ENCODE measurements at places on chromosomes 4 and X. TPM values are rescaled to one million over a fixed set of nuclear protein-coding genes. Genes with fewer than 3 reads are reported as not detected.
A peak's percentile ranks its signal among the peaks of the same experiment; 100 is the strongest.

The PABPC5 gene
- total RNA-seq = not detected

The CXCL1 gene
- 527 TPM for total RNA-seq

The PRR27 gene
- not detected for total RNA-seq

The ARSJ gene
- total RNA-seq = 0.95 TPM

The TLR1 gene
- total RNA-seq = 3.6 TPM

The TSPAN5 gene
- 3.0 TPM for total RNA-seq

The CT45A5 gene
- not detected for total RNA-seq

The DUSP21 gene
- total RNA-seq = not detected

GRCh38 chr4:134276476-134276875, 74.9 kb upstream of the PABPC4L start:
- no peak for DNase-seq

- no peak for DNase-seq
Observed at GRCh38 chrX:24153178-24153795, 3.8 kb downstream of the ZFX start.

DNA sequence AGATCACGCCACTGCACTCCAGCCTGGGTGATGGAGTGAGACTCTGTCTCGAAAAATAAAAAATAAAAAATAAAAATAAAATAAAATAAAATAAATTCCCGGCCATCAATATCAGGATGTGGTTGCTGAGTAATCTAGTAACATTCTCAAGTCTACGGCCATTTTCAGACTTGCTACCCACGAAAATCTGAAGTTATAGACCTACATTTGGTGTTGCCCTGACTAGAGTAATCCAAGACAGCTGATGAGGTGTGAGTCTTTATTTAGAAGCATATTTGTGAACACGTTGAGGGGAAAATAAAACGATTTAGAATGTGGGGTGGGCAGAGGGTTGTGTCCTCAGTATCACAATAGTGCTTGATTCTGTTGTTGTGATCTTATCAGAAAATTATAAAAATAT, 130.2 kb upstream of the MID1 start:
- DNase-seq = no peak

GRCh38 chr4:16790508-16790907, 107.9 kb downstream of the LDB2 start:
- DNase-seq = no peak

DNA sequence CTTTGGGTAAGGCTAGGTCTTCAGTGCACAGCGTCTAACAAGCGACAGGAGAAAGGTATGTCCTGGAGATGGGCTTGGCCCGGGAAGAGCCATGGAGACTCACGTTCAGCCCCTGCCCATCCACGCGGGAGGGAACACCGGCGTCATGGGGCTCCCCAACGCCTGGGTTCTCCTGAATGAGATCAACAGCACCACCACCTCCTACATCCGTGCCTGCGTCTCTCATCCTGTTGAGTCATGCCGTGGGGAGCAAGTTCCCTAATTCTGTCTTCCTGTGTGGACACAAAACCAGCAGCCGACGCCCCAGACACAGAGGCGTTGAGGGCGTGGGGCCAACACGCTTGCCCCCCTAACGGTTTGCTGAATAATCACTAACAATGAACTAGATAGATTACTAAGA, 20.1 kb upstream of the IL3RA start:
- DNase-seq = no peak

GRCh38 chr4:176838601-176839433, 46.1 kb upstream of the VEGFC start:
- DNase-seq = no peak

DNA sequence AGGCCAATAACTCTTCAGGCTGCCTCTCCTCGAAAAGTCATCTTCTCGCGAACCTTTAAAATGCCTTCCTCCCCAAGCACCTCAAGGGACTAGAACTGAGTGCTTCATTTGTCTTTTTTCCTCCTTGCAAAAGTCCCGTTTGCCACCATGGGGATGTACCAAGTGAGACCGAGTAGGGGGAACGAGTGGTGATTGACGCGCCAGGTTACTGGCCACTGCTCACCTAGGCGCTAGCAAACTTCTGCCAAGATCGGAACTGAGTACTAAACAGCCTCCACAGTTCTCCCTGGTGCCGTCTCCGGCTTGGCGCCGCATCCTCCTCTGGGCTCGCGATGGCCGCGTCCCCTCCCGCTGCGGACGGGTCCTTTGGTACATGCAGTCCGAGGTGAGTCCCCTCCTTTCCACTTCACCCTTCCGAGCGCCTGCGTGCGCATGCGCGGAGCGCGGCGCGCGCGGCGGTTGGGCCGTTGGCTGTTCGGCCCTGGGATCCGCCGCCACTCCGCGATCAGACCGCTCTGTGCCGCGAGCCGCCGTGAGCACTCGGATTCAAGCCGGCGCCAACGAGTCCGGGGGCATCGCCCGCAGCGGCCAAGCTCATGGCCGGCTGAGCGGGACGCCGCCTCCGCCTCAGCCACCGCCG, at the start of gene CDK16:
Gene CDK16 (plus strand): TSS at position 402 of the 640 bp plus-strand sequence. CDS start 4,877 bp downstream, outside the sequence.
- DNase-seq = peak; percentile 74

GRCh38 chr4:152485726-152486276, 50.1 kb downstream of the FBXW7 start:
- DNase-seq = no peak

GRCh38 chr4:121307445-121308327, 73.1 kb downstream of the QRFPR start:
- peak; percentile 50 for DNase-seq

- DNase-seq = no peak
Observed at GRCh38 chrX:1336331-1336943, at the start of gene IL3RA. Gene IL3RA (plus strand): TSS chrX:1336785. CDS start chrX:1341766, 4,981 bp downstream.

DNA sequence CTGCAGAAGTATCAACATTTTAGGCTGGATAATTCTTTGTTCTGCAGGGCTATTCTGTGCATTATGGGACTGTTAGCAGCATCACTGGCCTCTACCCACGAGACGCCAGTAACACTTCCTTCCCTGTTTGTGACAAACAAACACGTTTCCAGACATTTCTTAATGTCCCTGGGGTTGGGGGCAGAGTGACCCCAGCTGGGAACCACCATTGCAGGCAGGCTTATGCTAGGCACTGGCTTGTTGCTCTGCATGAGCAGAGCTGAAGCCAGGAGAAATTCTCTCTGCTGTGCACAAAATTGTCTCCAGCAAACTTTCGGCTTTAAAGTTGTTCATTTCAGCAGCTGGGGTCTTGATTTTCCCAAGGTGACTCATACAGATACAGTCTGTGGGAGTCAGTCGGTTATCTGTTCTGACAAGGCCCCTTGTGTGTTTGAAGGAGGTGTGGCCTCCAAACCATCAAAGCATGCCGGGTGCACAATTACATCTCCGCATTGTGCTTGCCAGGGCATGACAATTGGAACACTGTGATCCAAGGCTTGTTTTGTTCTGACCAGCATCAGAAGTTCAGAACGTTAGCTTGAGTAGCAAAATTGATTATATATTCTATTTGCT, 156.4 kb upstream of the BOD1L1 start:
- no peak for DNase-seq

DNA sequence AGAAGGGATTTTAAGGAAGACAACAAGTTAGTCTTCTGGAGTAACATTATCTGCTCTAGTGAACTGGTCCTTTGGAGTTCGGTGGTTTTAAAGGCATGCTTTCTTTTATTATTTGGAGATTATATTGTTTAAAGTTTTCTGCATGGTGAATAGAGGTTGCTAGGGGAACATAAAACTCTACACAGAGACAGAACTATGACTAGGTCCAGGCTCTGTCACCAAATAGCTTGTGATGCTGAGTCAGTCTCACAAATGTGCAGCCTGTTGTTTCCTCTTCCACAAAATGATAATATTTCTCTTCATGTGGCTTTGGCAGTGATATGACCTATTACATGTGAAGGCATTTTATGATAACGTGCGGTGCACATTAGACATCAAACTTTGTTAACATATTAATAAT, 132.6 kb downstream of the PACRGL start:
- no peak for DNase-seq

- DNase-seq = no peak
Observed at GRCh38 chrX:101009090-101009489, 39.6 kb downstream of the ARL13A start.

DNA sequence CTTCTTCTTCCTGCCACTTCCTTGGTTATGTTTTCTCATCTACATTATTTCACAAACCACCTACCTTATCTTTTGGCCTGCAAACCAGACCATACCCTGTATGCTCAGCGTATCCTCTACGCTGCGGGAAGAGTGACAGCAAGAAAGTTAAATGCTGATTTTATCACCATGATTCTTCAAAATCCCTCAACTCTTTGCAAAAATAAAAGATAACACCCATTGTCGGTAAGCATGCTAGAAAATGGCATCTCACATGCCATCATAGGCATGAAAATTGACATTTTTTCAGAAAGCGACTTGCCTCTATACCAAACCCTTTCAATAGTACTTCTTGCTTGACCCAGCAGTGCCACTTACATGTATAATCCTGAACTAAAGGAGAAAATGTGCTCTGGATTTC, 102.0 kb downstream of the HPGD start:
- DNase-seq = no peak
